ENCODE measurements at places on chromosomes 5 and 9. TPM values are rescaled to one million over a fixed set of nuclear protein-coding genes. Genes with fewer than 3 reads are reported as not detected.

OSMR gene
- 0.19 TPM for total RNA-seq

PHF19 gene
- 27.2 TPM for total RNA-seq

NR5A1 gene
- 0.49 TPM for total RNA-seq

ZDHHC12 gene
- total RNA-seq = 33.7 TPM

HTR4 gene
- total RNA-seq = not detected

OR2V1 gene
- total RNA-seq = not detected

GPRIN1 gene
- 5.9 TPM for total RNA-seq

LCP2 gene
- total RNA-seq = not detected

FAT2 gene
- 0.07 TPM for total RNA-seq

SCAMP1 gene
- 43.5 TPM for total RNA-seq

ZBTB26 gene
- 15.4 TPM for total RNA-seq

SHC3 gene
- 1.3 TPM for total RNA-seq

PCDHGA1 gene
- 1.1 TPM for total RNA-seq

PCDHGA12 gene
- 3.2 TPM for total RNA-seq

TXNDC8 gene
- total RNA-seq = not detected

CNTLN gene
- total RNA-seq = 7.8 TPM

HAVCR2 gene
- 0.62 TPM for total RNA-seq

ADRB2 gene
- 0.22 TPM for total RNA-seq

TJP2 gene
- 254 TPM for total RNA-seq

C5orf52 gene
- total RNA-seq = not detected

SSBP2 gene
- 66.6 TPM for total RNA-seq

CAMK4 gene
- total RNA-seq = 2.1 TPM

IL33 gene
- not detected for total RNA-seq

FAM163B gene
- not detected for total RNA-seq

MCTP1 gene
- total RNA-seq = 2.1 TPM

RAI14 gene
- total RNA-seq = 121 TPM

MLANA gene
- total RNA-seq = not detected

WDR31 gene
- 5.1 TPM for total RNA-seq

SLC34A1 gene
- not detected for total RNA-seq

UAP1L1 gene
- total RNA-seq = 1.5 TPM

TEX48 gene
- not detected for total RNA-seq

CERCAM gene
- 19.6 TPM for total RNA-seq

SHLD3 gene
- 4.2 TPM for total RNA-seq

AQP3 gene
- total RNA-seq = 6.9 TPM

PRSS3 gene
- not detected for total RNA-seq

EFNA5 gene
- total RNA-seq = 16.7 TPM

TUSC1 gene
- total RNA-seq = 0.53 TPM

DDX4 gene
- total RNA-seq = not detected

PPP3R2 gene
- total RNA-seq = not detected

SPDL1 gene
- total RNA-seq = 38.3 TPM

SPIN1 gene
- total RNA-seq = 151 TPM

NUTM2G gene
- total RNA-seq = not detected

CA9 gene
- 0.31 TPM for total RNA-seq

SOWAHA gene
- total RNA-seq = 0.98 TPM

MEIKIN gene
- not detected for total RNA-seq

ARHGEF37 gene
- total RNA-seq = 2.4 TPM

MEGF10 gene
- total RNA-seq = 12.5 TPM

SOX30 gene
- not detected for total RNA-seq

FBP2 gene
- not detected for total RNA-seq

PAPPA gene
- 0.33 TPM for total RNA-seq

TRAF1 gene
- total RNA-seq = 6.7 TPM

KCNN2 gene
- total RNA-seq = 2.0 TPM

Measured in progenitor cell of endocrine pancreas (in vitro differentiated cells).